ENCODE measurements at places on chromosomes 4 and X.
A peak's percentile ranks its signal among the peaks of the same experiment; 100 is the strongest.

DNA sequence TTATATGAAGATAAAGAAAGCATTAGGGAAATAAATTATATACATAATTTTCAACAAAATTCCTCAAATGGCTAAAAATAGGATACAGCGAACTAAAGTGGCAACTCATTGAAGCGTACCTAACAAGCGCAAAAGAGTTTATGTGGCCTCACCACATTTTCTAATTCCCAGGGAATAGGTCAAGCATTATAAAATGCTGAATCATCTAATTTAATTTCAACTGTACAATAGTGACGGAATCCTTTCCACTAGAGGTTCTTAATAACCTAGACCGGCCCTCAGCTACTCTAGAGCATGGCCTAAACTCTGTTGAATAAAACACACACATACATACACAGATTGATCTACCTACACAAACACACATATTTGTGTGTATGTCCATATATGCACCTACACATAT, 29.1 kb downstream of the CXXC4 start:
- DNase-seq: no peak

DNA sequence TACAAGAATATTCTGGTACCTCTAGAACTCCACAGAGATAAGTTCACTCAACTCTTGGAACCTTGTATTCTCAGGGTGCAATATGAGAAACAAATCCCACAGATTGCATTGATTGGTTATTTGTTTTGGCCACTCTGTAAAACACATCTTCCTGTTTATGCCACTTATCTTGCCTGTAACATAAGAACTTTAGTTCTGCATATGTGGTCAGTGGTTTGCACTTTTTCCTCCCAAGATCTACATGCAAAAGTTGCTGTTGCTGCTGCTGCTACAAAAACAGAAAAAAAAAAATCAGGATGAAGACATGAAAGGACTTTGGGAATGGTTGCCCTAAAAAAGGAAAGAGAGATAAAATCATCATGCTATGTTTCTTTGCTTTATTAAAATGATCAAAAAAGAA, 9.6 kb downstream of the ODAPH start:
- no peak for DNase-seq

DNA sequence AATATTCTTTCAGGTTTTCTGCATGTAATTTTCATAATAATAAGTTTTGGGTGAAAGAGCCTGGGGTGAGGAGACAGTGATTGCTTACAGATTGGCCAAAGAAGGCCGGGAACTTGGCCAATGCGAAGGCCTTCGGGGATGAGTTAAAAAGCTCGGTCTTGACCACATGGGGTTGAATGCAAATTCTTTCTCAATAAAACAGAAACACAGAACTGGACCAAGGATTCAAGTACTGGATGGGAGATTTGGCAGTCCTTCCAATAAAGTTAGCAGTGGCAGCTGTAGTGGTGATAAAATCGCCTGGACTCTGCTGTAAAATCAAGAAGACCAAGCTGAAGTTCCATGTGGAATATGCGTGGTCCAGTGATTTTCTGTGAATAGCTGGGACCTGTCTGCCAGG, 282.2 kb upstream of the KLF3 start:
- DNase-seq: no peak

DNA sequence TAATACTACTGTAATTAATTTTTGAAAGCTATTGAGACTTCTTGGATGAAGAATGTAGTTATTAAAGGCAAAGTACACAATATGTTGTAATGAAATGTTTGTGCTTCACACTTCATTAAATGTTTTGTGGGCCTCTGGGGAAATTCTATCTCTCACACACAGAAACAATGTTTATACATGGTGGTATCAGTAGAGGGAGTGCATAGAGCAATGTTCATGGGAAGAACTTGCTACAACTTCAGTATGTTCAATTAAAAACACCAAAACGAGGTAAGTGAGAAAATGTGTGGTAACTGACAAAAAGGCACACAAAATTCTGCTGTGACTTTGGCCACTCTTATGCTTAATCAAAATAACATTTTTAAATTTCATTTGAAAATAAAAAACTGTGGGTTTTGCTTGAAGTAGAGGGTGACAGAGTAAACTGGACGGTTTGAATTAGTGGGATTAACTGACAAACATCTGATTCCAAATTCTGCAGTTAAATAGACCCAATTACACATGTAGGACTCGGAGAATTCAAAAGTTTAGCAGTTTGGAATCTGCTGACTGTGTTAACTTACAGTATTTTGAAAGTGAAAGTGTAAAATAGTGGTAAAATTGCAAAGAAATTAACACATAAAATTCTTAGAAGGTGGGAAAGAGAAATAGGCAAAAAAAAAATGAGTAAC, 111.4 kb upstream of the TTC29 start:
- DNase-seq: no peak

- peak; percentile 74 for DNase-seq
These were observed 403 bp upstream of the LGI2 start for GRCh38 chr4:25031077-25031621.

- no peak for DNase-seq
These were observed 219.2 kb downstream of the KIT start for GRCh38 chr4:54877006-54877405.
